Smooth muscle cell of the pulmonary artery (primary cell): ENCODE measurements at places on chromosomes 6 and 20. TPM values are rescaled to one million over a fixed set of nuclear protein-coding genes. Genes with fewer than 3 reads are reported as not detected.

The TJAP1 gene
- 9.6 and 13.7 TPM in 2 replicates for total RNA-seq

The IRF4 gene
- total RNA-seq = under 0.01 TPM in 1 of 2 replicates, not detected in the other

The BPIFA1 gene
- total RNA-seq = not detected in 2 replicates

The ME1 gene
- 32.6 and 34.5 TPM in 2 replicates for total RNA-seq

The RSPH4A gene
- 0.07 and 0.10 TPM in 2 replicates for total RNA-seq

The BPIFB2 gene
- total RNA-seq = not detected in 2 replicates

The DDX39B gene
- total RNA-seq = 221 and 228 TPM in 2 replicates

The ELOVL2 gene
- total RNA-seq = 0.46 and 0.85 TPM in 2 replicates

The SPINT4 gene
- not detected in 2 replicates for total RNA-seq
